ENCODE measurements at places on chromosomes 1 and 21. TPM values are rescaled to one million over a fixed set of nuclear protein-coding genes. Genes with fewer than 3 reads are reported as not detected.
A peak's percentile ranks its signal among the peaks of the same experiment; 100 is the strongest.

BGLAP gene
- total RNA-seq = 1.1 TPM

B3GALT5 gene
- 0.10 TPM for total RNA-seq

- peak; percentile 69 for DNase-seq
Measured at GRCh38 chr21:42652527-42653230, 742 bp upstream of the PDE9A start.

- no peak for DNase-seq
Measured at GRCh38 chr1:7620196-7620595, 150.9 kb upstream of the VAMP3 start.

DNA sequence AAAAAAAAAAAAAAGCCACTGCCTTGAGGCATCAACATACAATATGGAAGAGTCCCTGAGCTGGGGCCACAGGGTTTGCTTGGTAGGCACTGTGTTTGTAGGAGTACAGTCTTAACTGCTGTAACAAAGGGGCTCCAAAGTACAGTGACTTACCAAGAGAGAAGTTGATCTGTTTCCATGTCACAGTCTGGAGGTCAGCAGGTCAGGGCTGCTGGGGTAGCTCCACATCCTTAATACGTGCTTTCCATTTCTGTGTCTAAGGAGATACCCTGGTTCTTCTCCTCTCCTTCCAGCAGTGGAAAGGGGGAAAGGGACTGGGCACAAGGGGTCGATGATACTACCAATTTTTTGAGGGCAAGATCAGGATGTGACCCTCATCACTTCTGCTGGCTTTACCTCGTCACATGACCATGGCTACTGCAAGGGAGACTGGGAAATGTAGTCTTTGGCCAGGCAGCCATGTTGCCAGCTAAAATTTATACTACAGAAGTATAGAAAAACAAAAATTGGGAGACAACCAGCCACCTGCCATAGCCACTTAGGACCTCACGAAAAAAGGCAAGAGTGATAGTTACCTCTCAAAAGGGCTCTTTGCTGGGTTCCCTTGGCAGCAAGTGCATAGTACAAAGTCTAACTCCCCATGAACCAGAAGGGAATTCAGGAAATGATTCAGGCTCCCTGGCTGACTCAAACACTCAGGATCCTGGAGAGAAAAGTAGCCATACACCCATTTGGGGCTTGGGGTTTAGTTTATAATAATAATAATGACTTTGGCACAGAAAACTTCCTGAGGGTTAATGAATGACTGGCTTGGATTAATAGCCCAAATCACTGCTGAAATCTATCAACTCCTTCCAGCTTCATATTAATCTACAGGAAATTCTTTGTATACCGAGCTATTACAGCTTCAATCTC, 52.7 kb upstream of the ATP5PO start:
- DNase-seq = no peak

DNA sequence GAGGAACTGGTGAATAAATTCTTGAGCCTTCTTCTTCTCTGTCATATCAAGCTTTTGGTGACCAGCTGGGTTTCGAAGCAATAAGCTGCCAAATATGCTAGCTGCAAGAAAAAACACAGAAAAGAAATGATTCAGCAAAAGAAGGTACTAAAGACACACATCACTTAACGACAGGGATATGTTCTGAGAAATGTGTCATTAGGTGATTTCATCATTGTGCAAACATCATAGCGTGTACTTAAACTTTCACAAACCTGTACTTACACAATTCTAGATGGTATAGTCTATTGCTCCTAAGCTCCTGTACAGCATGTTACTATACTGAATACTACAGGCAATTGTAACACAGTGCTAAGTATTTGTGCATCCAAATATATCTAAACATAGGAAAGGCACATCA, 2.9 kb upstream of the MTF1 start:
- DNase-seq = no peak

GRCh38 chr1:180167021-180167701, 12.5 kb downstream of the QSOX1 start:
- DNase-seq = peak; percentile 55

- no peak for DNase-seq
Measured at GRCh38 chr1:14462851-14463250, 135.6 kb upstream of the KAZN start.

DNA sequence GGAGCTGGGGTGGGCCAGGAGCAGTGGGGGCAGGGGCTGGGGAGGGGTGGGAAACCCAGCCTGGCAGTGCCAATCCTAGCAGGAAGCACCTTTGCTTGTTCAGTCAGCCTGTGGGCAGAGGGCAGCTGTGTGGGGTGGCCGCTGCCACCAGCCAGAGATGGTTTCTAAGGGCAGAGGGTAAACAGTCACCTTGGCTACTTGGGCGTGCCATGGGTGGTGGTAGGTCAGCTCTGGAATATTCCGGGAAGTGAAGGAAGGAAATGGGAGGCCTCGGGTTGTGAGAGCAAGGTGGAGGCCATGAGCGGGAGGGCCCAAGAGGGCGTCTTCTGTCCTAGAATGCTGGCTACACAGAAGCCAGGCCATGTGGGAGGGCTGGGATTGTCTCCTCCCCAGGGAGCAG, 20.7 kb upstream of the WNT4 start:
- DNase-seq = no peak

GRCh38 chr1:19797827-19798226, 1.9 kb downstream of the TMCO4 start:
- no peak for DNase-seq

- no peak for DNase-seq
Measured at GRCh38 chr1:72366466-72366865, 84.1 kb upstream of the NEGR1 start.
